ENCODE measurements at places on chromosomes 5 and 9.

DNA sequence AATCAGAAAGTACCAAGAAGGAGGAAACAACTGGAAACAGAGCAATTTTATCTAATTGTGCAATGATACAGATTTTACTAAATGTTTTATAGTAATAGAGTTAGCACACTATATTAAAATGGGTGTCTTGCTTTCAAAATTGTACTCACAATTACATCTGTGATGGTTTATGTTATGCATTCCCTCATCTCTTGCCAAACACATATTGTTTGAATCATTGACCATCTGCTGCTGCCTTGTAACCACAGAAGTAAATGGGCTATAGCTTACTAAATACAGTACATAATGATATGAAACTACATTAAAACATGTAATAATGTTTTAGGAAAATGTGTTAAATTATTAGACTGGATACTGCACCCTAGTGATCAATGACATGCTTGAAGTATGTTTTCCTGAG is 158.1 kb downstream of the SLC25A46 start:
- DNase-seq: no peak

DNA sequence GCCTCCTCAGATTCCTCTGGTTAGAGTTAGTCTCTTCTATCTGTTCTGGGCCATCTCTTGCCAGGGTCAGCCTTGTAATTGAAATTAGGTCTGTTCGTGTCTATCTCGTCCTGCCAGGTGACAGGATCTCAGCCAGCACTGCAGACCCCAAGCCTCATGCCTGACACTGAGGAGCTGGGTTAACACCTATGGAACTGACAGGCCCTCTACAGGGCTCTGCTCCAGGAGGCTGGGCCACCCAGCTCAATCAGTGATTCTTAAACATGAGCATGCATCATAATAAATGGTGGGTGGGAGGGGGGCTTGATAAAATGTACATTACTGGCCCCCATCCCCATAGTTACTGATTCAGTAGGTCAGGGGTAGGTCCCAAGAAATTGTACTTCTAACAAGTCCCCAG is 103.4 kb downstream of the PSD2 start:
- no peak for DNase-seq

DNA sequence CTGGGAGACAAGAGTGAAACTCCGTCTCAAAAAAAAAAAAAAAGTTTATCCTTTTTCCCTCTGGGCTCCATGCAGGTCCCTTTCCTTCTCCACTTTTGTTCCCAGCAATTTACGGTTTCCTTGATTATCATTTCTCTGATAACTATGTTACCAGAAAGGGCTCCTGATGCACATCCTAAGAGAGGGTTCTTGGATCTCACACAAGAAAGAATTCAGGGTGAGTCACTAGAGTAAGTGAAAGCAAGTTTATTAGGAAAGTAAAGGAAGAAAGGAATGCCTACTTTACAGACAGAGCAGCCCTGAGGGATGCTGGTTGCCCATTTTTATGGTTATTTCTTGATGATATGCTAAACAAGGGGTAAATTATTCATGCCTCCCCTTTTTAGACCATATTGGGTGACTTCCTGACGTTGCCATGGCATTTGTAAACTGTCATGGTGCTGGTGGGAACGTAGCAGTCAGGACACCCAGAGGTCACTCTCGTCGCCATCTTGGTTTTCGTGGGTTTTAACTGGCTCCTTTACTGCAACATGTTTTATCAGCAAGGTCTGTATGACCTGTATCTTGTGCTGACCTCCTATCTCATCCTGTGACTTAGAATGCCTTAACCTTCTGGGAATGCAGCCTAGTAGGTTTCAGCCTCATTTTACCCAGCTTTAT is 13.5 kb upstream of the MELK start:
- no peak for DNase-seq

- no peak for DNase-seq
These were observed 463.1 kb upstream of the CDH10 start for GRCh38 chr5:25107853-25108252.

DNA sequence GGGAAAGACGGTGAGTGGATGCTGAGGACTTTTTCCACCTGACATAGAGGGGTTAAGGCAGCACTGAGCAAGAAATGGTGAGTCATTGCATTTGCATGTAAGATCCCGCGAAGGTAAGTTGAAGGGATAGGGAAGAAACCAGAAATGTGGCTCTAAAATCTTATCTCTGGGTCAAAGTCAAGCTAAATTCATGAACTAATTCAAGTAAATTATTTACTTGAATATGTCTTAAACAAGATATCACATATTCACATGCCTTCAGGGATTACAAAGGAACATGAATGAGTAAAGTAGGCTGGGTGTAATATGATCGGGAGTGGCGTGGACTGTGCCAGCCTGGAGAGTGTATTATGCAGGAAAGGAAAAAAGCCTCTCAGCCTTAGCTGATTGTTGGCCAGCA is 74.4 kb upstream of the EQTN start:
- DNase-seq: no peak

GRCh38 chr9:93270976-93271375 is 87.0 kb downstream of the WNK2 start:
- no peak for DNase-seq

DNA sequence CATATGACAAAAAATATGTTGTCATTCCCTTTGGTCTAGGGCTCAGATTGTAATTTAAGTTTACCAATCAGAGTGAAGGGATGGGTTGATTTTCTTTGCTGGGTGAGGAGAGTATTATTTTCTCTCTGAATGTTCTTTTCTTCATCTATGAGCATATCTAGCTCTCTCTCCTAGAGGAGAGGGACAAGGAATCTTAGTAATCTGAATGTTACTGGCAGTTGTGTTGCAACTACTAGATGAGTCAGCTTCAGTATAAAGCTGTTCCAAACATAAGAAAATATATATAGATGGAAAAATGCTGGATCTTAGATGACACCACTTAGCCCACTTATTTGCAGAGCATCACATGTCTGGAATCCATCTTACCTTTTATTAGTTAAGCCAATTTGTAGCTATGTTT is 259.3 kb downstream of the TUSC1 start:
- no peak for DNase-seq

GRCh38 chr5:73997960-73998359 is 372.0 kb downstream of the ARHGEF28 start:
- DNase-seq: no peak

DNA sequence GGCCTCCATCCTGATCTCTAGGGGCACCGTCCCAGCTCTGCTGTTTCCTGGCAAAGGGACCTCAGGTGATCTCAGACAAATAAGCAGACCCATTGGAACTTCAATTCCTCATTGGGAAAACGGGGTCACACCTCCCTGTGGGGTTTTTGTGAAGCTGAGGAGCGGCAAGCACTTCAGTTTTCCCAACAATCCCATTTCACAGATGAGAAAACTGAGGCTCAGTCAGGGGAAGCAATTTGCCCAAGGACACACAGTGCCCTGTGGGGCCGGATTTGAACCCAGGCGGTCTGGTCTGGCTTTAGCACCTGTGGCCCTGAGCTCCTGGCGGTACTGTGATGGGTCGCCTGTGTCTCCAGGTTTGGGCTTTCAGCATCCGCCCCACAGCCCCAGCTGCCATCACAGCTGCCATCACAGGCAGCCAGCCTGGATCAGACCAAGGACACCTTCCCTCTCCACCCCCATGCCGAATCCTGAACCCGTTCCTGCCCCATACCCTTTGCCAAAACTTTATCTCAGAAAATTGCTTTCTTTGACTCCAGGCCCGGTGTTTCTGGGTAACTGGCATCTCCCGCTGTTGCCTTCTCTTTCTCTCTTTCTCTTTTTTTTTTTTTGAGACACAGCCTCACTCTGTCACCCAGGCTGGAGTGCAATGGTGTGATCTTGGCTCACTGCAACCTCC is 26.4 kb downstream of the NCS1 start:
- no peak for DNase-seq

DNA sequence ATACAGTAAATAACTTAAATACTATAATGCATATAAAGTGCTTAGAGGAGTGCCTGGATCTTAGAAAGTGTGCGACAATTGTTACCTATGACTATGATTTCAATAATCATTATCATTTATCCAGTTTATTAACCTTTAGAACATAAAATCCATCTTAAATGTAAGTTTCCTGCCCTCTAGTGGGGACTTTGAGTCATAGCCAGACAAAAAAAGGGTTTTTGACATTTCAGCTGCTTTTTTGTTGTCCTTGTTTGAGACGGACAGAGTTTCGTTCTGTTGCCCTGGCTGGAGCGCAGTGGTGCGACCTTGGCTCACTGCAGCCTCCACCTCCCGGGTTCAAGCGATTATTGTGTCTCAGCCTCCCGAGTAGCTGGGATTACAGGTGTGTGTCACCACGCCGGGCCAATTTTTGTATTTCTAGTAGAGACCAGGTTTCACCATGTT is 9.7 kb upstream of the C9orf152 start:
- DNase-seq: no peak

- DNase-seq: no peak
These were observed 199.8 kb upstream of the MAP3K1 start for GRCh38 chr5:56615361-56616153.

- DNase-seq: no peak
These were observed 98.2 kb downstream of the CSNK1G3 start for GRCh38 chr5:123610209-123610608.

DNA sequence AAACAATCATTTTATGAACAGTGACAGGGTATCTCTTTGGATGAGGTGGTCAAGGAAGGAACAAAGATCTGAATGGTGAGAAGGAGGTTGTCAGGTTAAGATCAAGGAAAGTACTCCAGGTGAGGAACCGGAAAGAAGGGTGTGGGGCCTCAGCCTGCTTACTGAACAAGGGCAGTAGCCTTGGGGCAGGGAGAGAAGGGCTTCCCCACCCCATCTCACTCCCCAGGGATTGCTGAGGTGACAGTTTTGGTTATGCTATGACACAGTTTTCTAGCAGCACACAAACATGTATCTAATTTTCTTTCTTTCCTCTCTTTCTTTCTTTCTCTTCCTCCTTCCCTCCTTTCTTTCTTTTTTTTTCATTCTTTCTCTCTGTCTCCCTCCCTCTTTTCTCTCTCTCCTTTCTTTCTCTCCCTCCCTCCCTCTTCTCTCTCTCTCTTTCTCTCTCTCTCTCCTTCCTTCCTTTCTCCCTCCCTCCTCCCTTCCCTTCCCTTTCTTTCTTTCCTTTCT is 4.1 kb upstream of the HDHD3 start:
- no peak for DNase-seq

DNA sequence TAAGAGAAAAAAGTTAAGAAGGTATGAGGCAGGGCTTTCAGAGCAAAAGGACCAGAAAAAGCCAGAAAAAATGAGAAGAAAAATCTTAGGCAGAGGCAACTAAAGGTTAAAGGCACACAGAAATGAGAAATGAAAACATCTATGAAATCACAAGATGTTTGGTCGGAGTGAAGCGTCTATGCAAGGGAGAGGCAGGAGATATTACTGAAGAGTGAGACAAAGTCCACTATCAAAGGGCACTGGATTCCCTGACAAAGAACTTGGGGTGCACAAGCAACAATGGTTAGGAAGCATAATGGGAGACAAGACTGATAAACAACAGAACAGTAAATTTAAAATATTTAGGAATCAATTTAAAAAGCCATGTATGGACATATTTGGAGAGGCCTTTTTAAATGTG is 16.9 kb downstream of the PANK3 start:
- no peak for DNase-seq

DNA sequence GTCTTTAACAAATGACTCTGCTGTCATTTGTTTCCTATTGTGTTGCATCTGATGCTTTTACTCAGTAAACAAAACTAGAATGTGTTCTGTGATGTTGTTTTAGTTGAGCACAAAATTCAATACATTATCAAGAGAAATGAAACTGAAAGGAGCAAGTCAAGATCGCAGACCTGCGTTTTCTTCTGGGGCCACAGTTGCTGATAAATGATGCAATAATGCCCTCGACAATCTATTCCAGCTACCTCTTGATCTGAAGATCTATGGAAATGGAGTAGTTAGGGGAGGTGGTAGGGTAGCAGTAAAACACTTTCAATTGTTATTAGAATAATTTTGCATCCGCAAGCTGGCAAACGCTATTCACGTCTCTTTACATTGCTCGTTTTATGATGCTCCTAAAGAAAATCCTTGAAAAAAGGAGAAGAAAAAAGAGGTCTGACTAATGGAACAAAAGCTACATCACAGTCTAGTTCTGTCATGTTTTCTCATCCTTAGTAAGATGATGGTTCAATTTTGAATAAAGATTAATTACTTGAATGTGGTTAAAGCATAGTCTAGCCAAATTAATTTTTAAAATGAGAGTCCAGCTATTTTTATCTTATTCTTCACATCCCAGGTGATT is 1.6 kb downstream of the ZNF366 start:
- DNase-seq: no peak

GRCh38 chr9:35606138-35606504 is 1.1 kb downstream of the TESK1 start:
- DNase-seq: no peak

DNA sequence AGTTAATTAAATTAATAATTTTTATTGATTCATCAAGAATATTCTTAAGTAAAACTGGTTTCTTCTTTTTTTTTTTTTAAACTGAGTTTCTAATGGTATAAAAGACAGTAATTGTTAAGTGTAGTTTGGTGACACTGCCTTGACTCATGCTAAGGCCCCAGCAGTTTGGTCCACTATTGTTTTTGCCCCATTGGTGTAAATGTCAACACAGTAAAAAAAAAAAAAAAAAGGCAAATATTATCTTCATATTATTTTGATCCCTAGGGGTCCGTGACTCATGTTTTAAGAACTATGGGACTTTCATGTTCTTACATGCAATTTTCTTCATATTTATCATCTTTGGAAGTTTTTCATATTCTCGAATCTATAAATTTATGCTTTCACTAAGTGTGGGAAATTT is 29.2 kb upstream of the JAK2 start:
- DNase-seq: no peak

GRCh38 chr9:37956904-37957663 is 53.2 kb upstream of the SLC25A51 start:
- no peak for DNase-seq

DNA sequence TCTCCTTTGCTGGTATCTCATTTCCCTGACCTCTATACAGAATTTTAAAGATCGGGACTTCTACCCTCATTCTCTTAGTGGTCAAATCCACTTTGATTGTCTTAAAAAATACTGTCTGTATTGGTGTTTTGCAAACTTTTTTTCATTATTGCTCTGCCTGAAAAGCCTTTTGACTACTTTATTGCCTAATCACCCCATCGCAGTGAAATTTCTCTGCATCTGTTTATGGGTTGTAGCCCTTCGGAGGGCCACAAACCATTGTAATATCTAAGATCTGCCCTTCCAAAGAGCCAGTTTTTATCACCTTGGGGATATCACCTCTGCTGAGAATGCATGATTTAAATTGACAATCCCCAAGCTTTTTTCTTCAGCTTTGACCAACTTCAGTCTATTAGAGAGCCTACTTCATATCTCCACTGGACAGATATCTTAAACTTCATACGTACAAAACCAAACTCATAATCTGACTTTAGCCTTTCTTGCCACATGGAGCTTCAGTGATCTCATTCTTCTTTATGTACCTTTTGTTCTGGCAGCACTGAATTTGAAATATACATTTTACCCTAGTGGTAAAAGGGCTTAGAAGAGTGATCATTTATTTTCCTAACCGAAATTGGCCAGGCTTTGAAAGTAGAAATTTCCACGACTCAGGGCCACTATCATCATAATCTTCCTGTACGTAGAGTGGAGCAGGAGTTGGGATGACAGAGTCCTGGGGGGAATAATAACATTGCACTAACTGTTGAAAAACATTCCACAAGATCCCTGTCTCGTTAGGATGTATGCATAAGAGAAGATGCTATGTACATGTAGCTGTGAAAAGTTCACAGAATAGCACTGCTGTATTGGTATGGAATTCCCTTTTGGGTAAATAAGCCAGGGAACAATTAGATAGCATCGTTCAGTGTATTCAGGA is 21.4 kb downstream of the KIF2A start:
- DNase-seq: no peak

- DNase-seq: peak; percentile 71
These were observed at the start of gene RIGI for GRCh38 chr9:32526041-32526706. Gene RIGI (minus strand): TSS chr9:32526196. CDS start chr9:32526166, 30 bp downstream.

Data from stimulated activated CD8-positive, alpha-beta memory T cell treated with anti-CD3 and anti-CD28 coated beads, Interleukin-7, amount 100 ng/mL, for 4 hours (primary cell).